ENCODE measurements at places on chromosomes 2 and 18. TPM values are rescaled to one million over a fixed set of nuclear protein-coding genes. Genes with fewer than 3 reads are reported as not detected.

The OSBPL6 gene
- 4.6 TPM for polyA plus RNA-seq

The CROCC2 gene
- polyA plus RNA-seq: 0.36 TPM

The RAB6C gene
- polyA plus RNA-seq: not detected

The RFX8 gene
- 2.4 TPM for polyA plus RNA-seq

The C2orf80 gene
- not detected for polyA plus RNA-seq

The CACNB4 gene
- polyA plus RNA-seq: 7.0 TPM

The TMEM163 gene
- 1.2 TPM for polyA plus RNA-seq

The CD8B gene
- 0.51 TPM for polyA plus RNA-seq

The CFAP221 gene
- 0.87 TPM for polyA plus RNA-seq

The BUB1 gene
- 10.8 TPM for polyA plus RNA-seq

The INHA gene
- 0.34 TPM for polyA plus RNA-seq

The DPYSL5 gene
- 11.1 TPM for polyA plus RNA-seq

The CRACDL gene
- polyA plus RNA-seq: 1.9 TPM

The SLC4A3 gene
- 7.1 TPM for polyA plus RNA-seq

The NETO1 gene
- polyA plus RNA-seq: not detected

The LIMS3 gene
- polyA plus RNA-seq: 5.4 TPM

The SCG2 gene
- polyA plus RNA-seq: 0.12 TPM

The NEB gene
- polyA plus RNA-seq: 1,512 TPM

The SNX17 gene
- polyA plus RNA-seq: 61.9 TPM

The HOXD1 gene
- polyA plus RNA-seq: 1.6 TPM

The DLX2 gene
- polyA plus RNA-seq: 0.11 TPM

Data from muscle of back (tissue), 13 donors.